RPMI7951 (cell line): ENCODE measurements at places on chromosomes 2 and 18. TPM values are rescaled to one million over a fixed set of nuclear protein-coding genes. Genes with fewer than 3 reads are reported as not detected.

The NYAP2 gene
- not detected in 2 replicates for total RNA-seq

The PPM1B gene
- 28.0 and 33.6 TPM in 2 replicates for total RNA-seq

The SP140 gene
- total RNA-seq: 0.12 and 0.59 TPM in 2 replicates

The WNT10A gene
- total RNA-seq: 0.72 and 1.4 TPM in 2 replicates

The RFTN2 gene
- total RNA-seq: 1.7 and 2.0 TPM in 2 replicates
